ENCODE measurements at places on chromosomes 2 and 18.

GRCh38 chr2:76464310-76464709 is 753.6 kb upstream of the GCFC2 start:
- no peak for DNase-seq

- DNase-seq: no peak
These were observed 60.7 kb downstream of the USP34 start for GRCh38 chr2:61410185-61410584.

DNA sequence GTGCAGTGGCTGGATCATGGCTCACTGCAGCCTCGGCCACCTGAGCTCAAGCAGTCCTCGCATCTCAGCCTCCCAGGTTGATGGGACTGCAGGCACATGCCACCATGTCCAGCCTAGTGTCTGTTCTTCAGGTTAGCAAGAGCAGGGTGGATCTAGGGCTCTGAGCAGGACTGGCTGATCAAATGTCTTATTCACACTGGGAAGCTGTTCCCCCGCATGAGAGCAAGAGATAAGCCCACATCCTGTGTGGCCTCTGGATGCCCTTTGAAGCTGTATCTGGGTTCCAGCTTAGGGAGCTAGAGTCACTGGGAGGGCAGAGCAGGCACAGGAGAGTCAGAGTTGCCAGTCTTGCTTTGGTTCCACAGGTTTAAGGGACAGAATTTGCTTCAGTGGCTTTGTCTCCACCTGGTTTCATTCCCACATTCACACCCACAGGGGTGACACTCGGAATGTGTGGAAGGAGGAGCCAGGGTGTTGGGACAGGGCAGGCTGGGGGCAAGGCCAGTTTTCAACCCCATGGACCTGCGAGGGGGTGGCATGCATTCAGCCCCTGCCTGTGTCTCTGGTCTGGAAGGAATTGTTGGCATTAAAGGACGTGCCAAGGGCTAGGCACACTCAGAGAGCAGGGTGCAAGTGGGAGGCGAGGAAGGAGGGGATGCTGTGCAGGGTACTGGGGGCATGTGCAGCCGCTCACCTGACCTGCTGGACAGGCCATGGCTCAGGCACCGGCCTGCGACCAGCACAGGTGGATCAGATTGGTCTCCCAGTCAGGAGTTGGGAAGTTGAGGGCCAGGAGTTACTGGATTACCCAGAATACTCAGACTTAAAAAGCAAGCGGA is 24.5 kb downstream of the PTPN18 start:
- DNase-seq: no peak

DNA sequence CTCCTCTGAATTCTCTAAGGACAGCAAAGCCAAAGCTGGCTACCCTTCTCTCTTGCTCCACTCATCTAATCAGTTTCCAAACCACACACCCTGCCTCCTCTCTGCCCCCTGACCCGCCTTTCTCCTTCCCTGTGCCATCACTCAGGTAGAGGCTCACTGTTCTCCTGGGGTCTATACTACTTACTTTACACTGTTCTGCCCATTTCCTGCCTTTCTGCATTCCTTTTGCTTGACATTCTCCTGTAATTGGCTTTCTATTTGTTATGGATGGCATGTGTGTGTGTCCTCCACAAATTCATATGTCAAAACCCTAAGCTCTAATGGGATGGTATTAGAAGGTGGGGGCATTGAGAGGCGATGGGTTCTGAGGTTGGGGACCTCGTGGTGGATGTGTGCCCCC is 675.2 kb upstream of the ID2 start:
- no peak for DNase-seq

DNA sequence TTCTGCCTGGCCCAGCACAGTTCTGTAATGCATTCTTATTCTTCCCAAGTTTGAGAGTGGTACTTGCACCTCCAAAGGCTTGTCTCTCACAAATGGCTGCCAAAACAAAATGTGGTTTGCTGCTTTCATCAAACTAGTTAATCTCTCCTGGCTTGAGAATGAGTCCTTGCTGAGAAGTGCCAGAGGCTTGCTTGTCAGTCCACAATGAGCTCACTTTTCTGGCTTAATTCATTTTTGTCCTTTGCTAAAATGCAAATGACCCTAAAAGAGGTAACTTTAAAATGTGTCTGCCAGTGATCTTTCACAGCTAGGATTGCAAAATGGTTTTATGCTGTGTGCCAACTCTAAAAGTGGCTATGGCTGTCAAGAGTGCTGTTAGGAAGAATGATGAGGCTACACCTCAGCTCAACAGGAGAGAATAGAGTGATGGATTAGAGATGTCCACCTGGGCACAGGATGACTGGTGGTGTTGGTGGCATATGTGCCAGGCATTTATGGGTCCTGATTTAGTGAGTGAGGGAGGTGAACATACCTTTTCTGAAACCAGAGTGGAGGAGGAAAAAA is 291.2 kb upstream of the HNMT start:
- no peak for DNase-seq

- DNase-seq: no peak
These were observed 89.3 kb downstream of the PLEKHM3 start for GRCh38 chr2:207935991-207936370.

GRCh38 chr2:23414871-23415270 is 29.9 kb downstream of the KLHL29 start:
- no peak for DNase-seq

GRCh38 chr2:73257425-73258125 is 23.5 kb downstream of the CCT7 start:
- no peak for DNase-seq

DNA sequence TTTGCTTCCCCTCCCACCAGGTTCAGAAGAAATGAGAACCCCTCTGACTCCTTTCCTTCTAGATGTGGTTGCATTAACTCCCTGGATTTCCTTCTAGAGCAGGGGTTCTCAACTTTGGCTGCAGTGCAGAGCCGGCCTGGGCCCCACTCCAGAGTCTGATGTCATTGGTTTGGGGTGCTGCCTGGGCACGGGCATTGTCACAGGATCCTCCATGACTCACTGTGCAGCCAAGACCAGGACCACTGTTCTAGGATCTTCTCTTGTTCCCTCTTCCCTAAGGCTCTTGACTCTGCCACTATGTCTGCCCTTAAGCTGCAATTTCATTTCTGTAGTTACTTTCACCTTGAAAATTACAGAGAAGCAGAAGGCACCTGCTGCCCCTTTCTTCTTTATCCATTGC is 31.8 kb downstream of the TBC1D8 start:
- DNase-seq: no peak

GRCh38 chr2:233100192-233100998 is 40.3 kb downstream of the INPP5D start:
- peak; percentile 26 for DNase-seq

DNA sequence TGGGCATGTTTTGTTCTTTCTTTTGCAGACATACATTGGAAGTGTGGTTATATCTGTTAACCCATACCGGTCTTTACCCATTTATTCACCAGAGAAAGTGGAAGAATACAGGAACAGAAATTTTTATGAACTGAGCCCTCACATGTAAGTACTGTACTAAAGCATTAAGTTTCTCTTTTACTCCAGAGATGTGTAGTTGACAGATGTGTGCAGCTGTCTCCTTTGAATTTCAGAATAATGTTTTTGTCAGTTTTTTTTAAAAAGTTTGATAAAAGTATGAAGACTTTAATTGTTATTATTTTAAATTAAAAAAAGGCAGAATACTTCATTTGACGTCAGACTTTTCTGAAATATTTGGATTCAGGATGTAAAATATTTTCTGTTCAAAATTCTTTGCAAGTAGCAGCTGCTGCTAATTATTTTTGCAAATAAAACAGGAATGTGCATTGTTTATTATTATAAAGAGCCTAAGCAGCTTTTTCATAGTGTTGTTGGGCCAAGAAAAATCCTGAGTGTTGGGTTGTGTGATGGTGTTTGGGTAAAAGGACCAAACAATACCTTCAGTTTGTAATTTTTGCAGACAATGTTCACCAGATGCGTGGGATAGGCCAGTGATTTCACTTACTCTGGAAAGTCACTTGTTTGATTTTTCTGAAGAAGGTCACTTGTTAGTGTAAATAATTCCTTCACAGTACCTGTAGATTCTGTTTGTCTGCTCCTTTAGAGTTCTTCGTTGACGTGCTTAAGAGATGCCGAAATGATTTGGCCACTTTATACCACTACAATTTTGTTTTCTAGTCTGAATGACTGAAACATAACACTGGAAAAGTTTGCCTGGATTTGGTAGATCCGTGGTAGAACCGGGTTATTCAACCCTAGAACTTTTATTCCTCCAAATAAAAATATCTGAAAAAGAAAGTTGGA is 51.1 kb downstream of the MYO1B start:
- DNase-seq: no peak

GRCh38 chr2:169507698-169508097 is 1.8 kb upstream of the KLHL41 start:
- DNase-seq: no peak

GRCh38 chr2:191800874-191801273 is 46.0 kb downstream of the CAVIN2 start:
- DNase-seq: no peak

GRCh38 chr2:156083763-156084493 is 248.6 kb downstream of the NR4A2 start:
- DNase-seq: no peak

- DNase-seq: no peak
These were observed 40.6 kb downstream of the SPC25 start for GRCh38 chr2:168849610-168850009.

DNA sequence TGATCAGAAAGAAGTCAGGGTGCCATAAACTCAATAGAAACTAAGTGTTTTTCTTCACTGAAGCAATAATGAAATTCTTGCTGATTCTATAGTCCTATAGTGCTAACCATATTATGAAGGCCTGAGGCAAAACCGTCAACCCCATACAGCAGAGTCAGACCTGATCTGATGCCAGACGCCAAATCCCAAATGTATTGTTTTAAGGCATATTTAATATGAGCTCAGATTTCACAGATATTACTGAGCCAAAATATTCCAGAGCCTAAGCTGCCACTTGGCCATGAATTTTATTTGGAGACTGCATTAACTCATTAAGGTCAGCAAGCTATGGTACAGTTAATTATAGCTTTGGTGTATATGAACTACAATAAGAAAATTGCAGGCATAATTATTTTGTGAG is 53.4 kb downstream of the SCN1A start:
- no peak for DNase-seq

GRCh38 chr2:206443735-206444527 is 599 bp downstream of the ADAM23 start:
- DNase-seq: no peak

DNA sequence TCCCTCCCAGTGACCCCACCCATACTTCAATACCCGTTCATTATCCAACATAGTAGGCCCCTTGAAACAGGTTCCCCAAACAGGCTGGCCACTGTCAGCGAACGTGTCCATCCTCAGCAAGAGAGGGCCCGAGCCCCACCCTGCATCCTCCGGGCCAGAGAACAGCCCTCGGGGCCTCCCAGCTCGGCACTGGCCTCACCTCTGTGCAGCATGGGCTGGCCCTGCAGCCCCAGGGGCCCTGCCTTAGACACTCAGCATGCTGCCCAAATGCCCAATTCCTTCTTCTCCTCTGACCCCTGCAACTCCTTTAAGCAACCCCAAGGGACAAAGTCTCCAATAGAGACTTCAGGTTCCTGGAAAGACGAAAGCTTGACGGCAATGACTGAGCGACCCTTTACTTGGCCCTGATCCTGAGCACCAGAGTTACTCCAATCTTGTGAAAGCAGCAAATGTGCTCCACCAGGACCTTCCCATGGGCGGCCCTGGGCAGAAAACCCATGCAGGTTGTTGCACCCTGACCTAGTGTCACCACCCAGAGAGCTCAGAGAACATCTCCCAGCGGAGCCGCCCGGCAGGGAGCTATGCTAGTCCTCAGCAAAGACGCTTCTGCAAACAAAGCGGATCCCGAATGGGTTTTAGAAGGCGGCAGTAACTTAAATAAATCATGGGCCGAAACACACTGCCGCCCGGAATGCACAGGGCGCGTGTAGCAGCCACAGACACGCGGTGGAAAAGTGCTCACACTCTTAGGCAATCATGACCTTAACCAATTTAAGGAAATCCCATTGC is 782 bp downstream of the COL6A3 start:
- no peak for DNase-seq

DNA sequence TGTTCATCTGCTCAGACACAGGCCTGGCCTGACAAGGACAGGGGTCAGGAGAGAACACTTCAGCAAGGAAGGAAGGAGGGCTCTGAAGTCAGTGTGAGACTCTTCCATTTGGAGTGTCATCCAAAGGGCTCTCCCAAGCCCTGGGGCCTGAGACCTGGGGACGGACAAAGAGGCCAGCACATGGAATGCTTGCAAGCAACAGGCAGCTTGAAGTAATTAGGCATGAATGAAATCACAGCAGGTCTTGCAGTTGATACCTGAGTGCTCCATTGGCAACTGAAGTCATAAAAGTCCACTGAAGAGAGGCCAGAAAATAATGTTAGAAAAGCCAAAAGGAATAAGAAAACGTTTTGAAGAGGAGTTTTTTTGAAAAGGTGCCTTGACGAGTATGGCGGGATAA is 231.7 kb downstream of the VAPA start:
- no peak for DNase-seq

DNA sequence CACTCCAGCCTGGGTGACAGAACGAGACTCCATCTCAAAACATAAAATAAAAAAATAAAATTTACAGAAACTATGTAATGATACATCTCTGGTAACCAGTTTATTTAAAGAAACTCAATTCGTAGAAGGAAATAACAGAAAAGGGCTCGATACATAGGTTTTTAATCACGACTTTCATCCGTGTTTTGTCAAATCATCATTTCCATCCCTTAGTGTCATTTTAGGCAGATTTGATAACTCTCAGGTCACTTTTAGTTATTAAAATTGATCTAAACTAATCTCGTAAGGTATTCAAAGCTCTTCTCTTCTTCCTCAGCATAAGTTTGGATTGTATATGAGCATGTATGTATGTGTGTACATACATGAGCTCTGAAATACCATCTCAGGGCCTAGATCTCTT is 59.3 kb upstream of the SPTBN1 start:
- no peak for DNase-seq

DNA sequence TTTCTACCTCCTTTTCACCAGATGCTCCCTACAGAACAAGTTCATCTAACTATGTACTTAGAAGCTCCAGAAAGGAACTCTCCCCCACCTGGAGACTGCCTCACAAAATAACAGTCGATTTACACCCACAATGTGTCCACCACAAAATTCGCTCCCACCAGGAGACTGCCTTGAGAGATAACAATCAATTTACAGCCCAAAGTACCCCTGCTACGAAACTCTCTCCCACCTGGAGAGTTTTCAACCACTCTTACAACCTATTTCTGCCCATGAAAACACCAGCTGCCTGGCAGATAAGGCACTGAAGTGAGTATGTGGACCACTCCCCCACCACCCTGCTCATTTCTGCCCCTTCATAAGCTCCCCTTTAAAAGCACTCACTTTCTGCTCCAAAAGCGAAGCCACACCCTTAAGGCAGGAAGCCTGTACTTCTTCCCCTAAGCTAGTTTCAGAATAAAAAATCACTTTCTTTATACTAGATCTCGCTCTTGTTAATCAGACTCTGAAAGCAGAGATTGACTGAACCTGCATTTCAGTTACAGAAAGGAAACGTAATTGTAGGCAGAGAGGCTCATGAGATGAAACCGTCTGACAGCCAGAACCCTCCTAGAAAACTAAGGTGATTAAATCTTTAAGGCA is 94.4 kb upstream of the RBBP8 start:
- no peak for DNase-seq

- no peak for DNase-seq
These were observed 222.2 kb downstream of the BCL11A start for GRCh38 chr2:60331115-60331809.

- DNase-seq: no peak
These were observed 365.5 kb downstream of the SETBP1 start for GRCh38 chr18:45046228-45046627.

- DNase-seq: no peak
These were observed 69.5 kb downstream of the BIN1 start for GRCh38 chr2:127037476-127037875.
